ENCODE measurements at places on chromosomes 2 and 18. TPM values are rescaled to one million over a fixed set of nuclear protein-coding genes. Genes with fewer than 3 reads are reported as not detected.

The GDF7 gene
- total RNA-seq = 11.8 TPM

The COL4A4 gene
- total RNA-seq = under 0.01 TPM

The CDC42EP3 gene
- 66.0 TPM for total RNA-seq

The CHRNA1 gene
- total RNA-seq = 6.2 TPM

The RBM43 gene
- 2.6 TPM for total RNA-seq

The PLCD4 gene
- total RNA-seq = 2.9 TPM

The ASIC4 gene
- not detected for total RNA-seq

The SCN7A gene
- not detected for total RNA-seq

The RALBP1 gene
- 98.6 TPM for total RNA-seq

The UGT1A5 gene
- total RNA-seq = not detected

The SCYGR4 gene
- not detected for total RNA-seq

The MREG gene
- total RNA-seq = 7.2 TPM

The GALR1 gene
- not detected for total RNA-seq

The KRTCAP3 gene
- not detected for total RNA-seq

Measured in vein endothelial cell (primary cell).